ENCODE measurements at places on chromosomes 2 and 18.

- no peak for DNase-seq
These were observed 323.1 kb downstream of the NBAS start for GRCh38 chr2:15238028-15238427.

DNA sequence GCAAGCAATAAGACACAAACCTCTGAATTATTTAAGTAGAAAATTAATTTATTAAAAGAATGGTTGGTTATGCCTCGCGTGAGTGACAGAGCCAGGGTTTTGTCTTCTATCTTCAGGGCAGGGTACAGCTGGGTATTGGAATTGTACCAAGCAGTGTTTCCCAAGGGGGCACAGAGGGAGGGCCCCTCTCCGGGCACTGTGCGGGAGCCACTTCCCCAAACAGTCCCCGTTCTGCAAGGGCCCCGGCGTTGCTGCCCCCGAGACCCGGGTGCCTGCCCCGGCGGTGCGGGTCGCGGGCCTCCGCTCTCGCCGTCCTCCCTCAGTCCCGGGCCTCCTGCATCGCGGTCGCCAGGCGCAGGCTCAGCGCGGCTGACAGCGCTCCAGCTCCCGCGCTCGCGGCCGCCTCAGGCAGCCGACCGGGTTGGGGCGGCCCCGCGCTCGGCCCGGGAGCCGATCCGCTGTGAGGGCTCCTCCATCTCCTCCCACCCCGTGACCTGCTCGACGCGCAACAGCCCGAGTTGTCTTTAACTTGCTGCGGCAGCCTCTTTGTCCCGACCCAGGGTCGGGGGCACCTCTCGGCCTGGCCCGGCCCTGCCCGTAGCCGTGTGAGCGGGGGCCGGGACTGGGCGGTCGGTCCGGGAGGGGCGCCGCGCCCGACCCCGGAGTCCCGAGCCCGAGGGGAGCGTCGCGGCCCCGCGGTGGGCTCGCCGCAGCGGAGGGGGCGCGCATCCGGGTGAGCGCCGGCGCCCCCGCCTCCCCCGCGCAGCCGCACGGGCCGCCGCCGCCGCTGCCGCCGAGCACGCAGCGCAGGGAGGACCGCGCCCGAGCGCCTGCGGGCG lies 620 bp upstream of the GALNT1 start:
- DNase-seq: no peak

GRCh38 chr2:112189001-112189556 lies 50.9 kb downstream of the FBLN7 start:
- DNase-seq: no peak

DNA sequence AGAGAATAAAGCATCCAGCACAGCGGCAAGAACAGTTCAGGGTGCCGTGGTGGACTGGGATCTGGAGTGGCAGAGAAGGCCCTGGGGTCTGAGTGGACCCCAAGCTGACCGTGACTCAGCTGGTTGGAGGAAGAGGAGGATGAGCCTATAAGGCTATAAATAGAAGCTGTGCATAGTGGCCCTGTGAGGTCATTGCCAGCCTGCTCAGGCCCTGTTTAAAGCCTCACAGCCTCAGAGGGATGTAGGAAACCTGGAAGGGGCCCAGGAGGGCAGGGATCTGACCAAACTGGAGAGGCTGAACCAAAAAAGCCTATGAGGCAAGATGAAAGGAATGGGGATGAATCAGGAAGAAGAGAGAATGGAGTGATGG lies 11.3 kb upstream of the DES start:
- DNase-seq: no peak

DNA sequence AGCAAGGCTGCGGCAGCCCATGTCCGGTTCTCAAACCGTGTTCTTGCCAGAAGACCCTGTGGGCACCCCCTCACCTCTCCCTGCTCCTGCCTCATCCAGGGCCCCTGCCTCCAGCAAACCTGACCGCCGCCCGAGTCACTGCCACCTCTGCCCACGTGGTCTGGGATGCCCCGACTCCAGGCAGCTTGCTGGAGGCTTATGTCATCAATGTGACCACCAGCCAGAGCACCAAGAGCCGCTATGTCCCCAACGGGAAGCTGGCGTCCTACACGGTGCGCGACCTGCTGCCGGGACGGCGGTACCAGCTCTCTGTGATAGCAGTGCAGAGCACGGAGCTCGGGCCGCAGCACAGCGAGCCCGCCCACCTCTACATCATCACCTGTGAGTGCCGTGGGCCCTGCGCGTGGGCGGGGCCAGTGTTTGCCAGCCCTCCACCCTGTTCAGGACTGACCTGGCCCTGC lies 32.2 kb downstream of the MTERF4 start:
- no peak for DNase-seq

GRCh38 chr2:120709608-120710041 lies 26.0 kb upstream of the GLI2 start:
- DNase-seq: no peak

GRCh38 chr2:18171191-18172139 lies 293.0 kb downstream of the KCNS3 start:
- DNase-seq: no peak

DNA sequence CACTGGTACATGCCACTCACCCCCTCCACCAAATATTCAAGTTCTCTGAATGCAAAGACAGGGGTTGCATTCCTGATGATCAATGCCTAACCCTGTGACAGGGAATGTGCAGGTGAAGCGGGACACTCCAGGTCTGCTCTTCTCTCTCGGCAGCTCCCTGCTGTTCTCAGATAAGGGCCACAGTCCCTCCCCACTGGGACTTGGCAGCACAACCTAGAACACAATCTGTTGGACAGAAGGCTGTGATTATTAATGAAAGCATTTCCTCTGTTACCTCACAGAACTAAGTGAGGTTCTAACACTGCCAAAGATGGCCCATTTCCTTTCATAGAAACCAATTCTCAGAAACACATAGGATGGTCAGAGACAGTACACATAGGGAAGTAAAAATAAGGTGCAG lies 42.7 kb downstream of the VSNL1 start:
- DNase-seq: no peak

- no peak for DNase-seq
These were observed 53.7 kb upstream of the LGALSL start for GRCh38 chr2:64400105-64400728.

DNA sequence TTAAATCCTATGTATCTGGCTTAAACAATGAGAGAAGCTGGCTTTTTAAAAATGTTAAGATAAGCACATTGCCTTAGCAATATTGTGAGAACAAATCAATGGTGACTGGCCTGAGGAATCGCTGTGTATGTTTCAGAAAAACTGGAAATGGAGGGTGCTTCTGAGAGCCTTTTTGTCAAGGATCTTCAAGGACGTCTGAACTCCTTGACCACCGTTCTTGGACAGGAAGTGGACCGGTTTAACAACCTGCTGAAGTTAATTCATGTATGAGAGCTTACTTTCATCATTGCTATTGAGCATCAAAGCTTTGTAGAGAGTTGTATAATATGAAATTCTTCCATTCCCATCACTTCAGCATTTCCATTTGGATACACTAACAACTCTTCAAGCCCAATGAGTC lies 72.6 kb downstream of the TRABD2A start:
- DNase-seq: no peak

- DNase-seq: no peak
These were observed 119.6 kb downstream of the SPOPL start for GRCh38 chr2:138621139-138621538.

DNA sequence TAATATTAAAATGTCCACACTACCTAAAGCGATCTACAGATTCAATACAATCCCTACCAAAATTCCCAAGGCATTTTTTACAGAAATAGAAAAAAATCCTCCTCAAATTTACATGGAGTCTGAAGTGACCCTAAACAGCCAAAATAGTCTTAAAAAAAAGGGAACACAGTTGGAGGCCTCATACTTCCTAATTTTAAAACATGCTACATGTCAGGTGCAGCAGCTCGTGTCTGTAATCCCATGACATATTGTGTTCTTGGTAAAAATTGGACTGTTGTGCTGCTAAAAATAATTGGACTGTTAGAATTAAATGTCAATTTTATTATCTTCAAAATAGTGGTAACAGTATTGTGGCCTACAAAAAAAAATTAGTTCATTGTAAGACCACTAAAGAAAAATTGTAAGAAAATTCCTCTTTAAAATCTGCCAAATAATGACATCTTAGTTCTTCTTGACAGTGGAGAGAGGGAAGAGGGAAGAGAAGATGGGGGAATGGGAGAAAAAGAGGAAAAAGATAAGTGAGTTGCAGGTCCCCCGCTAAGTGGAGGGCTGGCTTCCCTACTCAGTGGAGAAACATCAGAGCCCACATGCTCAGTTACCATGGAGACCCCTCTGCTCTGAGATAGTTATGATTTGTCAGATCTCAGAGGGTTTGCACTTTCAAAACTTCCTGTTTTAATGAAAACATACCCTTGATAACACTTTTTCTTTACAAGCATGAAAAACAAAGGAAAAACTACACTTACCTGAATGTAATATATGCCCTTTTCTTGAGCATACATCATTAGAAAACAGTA lies 46.5 kb downstream of the UNC50 start:
- DNase-seq: no peak

DNA sequence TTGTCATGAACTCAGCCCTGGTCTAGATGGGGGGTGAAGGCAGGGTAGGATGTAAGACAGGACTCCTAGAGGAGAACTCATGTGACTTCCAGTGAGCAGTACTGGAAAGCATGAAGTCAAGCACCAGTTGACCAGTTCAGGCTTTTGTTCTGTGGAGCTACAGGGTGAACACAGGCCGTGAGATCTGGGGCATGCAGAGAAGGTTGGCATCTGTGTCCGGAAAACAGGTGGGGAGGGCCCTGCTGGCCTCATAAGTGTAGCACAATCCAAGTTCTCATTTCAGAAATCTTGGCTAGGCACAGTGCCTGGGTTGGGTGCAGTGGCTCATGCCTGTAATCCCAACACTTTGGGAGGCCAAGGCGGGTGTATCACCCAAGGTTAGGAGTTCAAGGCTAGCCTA lies 50.9 kb upstream of the SPATS2L start:
- no peak for DNase-seq

- DNase-seq: no peak
These were observed 69.3 kb downstream of the INPP5D start for GRCh38 chr2:233129351-233129978.

DNA sequence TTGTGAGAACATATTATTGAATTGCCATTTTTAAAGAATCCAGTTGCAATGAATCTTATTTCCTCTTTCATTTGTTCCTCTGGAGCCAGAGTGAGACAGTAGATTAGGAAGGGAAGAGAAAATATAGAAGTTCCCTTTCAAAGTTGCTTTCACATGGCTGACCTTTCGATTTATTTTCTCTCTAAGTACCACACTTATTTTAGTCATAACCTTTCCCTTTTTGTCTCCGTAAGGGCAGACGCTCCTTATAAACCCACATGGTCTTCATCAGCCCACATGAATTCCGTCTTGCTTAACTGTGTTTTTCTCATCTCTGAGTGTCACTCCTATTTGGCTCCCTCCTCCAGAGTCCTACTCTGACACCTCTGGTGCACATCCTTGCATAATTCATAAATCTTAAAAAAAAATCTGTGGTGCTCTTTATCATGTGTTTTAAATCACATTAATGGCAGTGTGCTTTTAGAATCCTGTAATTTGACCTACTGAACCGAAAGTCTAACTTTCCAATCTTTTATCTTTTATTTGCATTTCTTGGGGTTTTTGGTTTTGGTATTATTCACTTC lies 38.5 kb upstream of the ZNF396 start:
- DNase-seq: no peak

GRCh38 chr18:10851824-10852319 lies 297.5 kb downstream of the PIEZO2 start:
- peak; percentile 57 for DNase-seq

- no peak for DNase-seq
These were observed 15.7 kb downstream of the ZNF407 start for GRCh38 chr18:74613381-74613780.

DNA sequence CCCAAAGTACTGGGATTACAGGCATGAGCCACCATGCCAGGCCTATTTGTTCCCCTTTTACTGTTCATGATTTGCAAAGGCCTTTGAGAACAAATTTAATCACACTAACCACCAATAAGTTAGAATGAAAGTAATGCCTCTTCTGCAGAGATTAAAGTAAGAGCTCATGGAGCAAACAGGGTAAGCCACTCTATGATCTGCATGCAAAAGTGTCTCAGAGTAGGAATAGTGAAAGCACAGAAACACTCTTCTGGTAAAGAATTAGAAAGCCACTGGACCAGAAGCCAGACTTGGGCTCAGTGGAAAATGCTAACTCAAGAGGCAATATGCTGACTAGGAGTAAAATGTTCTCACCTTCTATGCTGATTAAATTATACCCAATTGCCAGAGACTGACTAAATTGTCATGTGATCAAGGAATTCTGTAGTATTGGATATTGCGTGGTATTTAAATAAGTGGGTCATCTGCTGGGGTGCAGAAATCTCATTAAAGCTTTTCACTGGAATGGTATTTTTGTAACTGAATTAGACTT lies 235.3 kb upstream of the ERBB4 start:
- DNase-seq: no peak

- DNase-seq: no peak
These were observed 158.3 kb downstream of the WDSUB1 start for GRCh38 chr2:159128191-159128590.

GRCh38 chr2:75102011-75102410 lies 97.3 kb downstream of the TACR1 start:
- DNase-seq: no peak

GRCh38 chr2:183868707-183869106 lies 729.6 kb upstream of the ZNF804A start:
- no peak for DNase-seq

GRCh38 chr2:150043172-150043500 lies 444.3 kb downstream of the RND3 start:
- no peak for DNase-seq

DNA sequence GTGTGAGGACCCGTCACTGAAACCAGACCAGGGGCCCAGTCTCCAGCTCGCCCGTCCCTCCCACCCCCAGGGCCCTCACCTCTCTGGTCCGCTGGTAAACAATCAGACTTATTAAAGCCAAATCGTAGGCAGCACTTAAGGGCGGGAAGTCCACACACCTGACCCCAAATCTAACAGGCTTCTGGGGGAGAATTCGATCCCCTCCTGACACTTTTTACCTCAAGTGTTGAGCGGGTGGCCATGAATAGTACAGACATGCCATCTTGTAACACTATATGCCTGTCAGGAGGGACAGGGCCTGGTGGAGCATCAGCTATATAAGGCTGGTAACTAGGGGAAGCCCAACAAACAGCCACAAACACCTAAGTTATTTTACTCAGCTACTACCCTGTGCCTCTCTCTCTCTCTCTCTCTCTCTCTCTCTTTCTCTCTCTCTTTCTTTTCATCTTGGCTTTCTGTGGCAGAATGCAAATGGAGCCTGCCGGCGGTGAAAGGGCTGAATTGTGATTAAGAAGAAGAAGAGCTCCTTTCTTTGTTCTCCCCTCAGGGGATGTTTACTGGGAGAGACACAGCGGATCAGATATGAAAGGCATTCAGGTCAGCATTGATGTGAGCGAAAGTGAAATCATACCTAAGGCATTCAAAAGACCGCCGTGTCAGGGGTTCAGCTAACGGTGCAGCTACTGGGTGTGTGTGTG lies 9.5 kb downstream of the ZEB2 start:
- DNase-seq: no peak

GRCh38 chr2:15425712-15426111 lies 135.4 kb downstream of the NBAS start:
- DNase-seq: no peak

GRCh38 chr2:176500901-176501300 lies 231.7 kb downstream of the MTX2 start:
- no peak for DNase-seq

Data from KG1 (cell line).